ENCODE measurements at places on chromosomes 2 and 18. TPM values are rescaled to one million over a fixed set of nuclear protein-coding genes. Genes with fewer than 3 reads are reported as not detected.

DNA sequence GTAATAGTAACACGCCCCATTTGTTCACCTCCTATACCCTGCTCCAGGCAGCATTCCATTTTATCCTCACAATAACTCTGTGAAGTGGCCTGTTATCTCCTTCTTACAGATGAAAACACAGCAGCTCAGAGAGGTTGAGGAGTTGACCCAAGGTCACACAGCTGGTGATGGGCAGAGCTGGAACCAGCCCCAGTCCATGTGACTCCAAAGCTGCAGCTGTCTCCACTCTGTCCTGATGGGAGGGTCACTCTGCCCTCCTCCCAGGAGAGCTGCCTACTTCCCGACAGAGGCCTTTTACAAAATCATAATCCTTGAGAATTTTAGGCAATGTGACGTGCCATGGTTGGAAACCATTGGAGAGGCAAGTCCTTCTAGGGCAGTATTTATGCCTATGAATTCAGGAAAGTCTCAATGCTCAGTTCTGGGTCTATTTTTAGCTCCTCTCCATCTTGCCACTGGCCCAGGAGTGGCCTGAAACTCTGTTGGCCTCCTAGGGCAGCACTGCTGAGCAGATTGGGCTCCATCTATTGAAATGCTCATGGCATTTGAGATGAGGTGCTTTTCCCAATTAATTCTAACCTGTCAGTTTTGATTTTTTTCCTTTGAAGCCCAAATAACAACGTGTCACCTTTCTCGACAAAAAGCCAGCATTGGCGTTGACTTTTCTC, 162.0 kb upstream of the MSH6 start:
- DNase-seq = no peak

DNA sequence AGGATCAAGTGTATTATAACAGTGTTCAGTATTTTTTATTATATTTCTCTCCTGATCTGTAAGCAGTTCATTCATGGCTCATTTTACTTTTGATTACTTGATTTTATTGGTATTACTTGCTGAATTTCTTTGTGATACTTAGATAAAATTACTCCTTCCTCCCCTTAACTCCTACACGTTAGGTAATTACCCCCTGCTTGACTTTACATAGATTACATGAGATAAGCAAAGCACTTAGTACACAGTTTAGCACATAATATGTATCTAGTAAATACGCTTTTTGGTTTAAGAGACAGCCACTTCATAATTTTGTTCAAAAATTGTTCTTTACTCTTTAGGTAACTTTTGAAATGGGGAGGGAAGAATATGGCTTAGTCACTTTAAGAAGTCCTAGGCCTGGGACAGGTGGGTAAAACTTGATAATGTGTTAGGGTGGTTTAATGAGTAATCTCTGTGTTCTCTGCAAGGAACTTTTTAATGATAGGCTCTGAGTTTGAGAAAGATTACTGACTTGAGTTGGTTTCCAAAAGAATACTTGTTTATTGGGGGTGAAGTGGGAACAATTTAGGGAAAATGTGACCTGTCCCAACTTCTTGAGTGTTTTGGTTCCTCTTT, 80.9 kb downstream of the NCOA1 start:
- no peak for DNase-seq

The NEU4 gene
- total RNA-seq = 9.4 TPM

DNA sequence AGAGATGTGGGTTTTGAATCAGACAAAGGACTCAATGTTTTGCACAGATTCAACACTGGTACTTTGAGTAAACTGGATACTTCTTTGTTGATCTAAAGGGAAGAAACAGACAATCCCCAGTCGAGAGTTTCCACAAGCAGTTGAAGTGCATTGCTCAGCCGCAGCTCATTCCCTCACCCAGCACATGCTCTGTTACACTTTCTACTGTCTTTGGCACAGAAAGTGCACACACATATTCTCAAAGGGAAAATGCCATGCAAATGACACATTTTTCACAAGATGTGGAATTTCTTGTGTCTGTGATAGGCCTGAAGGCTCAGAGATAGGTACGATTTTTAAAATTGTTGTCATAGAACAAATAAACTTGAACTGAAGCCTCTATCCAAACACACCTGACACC, 258.9 kb upstream of the TRIB2 start:
- DNase-seq = no peak

- no peak for DNase-seq
Observed at GRCh38 chr2:109403841-109404201, 209.9 kb downstream of the SEPTIN10 start.

Measured in tongue (tissue), 3 donors.